ENCODE measurements at places on chromosomes 5 and 9.

DNA sequence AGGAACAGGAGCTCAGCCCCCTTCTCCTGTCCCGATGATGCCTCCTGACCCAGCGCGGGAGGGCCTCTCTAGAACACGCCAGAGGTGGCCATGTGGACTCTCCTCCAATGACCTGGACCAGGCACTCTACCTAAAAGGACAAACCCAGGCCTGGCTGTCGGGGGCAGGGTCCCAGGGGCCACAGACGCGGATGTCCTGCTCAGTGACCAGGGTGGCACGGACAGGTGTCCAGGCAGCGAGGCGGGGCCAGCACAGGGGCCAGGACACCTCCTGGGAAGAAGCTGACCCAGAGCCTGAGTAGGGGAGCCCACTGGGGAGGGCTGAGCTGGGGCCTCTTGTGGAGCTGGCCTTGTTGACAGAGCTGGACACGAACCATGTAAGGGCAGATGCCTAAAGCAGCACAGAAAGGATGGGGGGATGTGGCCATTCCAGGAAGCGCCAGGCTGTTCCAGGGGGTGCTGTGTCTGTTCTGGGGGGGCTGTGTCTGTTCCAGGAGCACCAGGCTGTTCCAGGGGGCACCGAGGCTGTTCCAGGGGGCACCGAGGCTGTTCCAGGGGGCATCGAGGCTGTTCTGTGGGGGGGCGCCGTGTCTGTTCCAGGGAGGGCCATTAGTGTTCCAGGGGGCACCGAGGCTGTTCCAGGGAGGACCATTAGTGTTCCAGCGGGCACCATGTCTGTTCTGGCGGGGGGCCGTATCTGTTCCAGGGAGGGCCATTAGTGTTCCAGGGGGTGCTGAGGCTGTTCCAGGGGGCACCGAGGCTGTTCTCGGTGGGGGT is 30.5 kb downstream of the EXD3 start:
- no peak for DNase-seq

DNA sequence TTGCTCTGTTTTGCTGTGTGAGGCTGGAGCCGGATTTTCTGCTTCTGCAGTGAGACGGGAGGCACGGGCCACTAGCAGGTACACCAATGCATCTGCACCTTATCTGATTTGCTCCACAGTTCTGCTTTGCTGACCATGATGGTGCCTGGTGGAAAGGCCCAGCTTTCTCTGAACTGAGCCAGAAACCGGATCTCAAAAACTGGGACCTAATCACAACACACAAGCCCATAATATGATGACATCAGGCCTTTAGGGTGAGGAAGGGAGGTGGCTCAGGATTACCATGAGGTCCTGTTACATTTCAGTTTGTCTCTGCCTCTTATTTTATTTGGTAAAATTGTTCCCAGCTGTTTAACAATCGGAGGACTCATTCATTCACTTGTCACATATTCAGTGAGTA is 49.8 kb downstream of the FGF1 start:
- peak; percentile 18 for DNase-seq

- no peak for DNase-seq
Observed at GRCh38 chr5:132184588-132184987, 43.1 kb downstream of the P4HA2 start.

- no peak for DNase-seq
Observed at GRCh38 chr5:113071401-113071800, 94.8 kb downstream of the DCP2 start.

DNA sequence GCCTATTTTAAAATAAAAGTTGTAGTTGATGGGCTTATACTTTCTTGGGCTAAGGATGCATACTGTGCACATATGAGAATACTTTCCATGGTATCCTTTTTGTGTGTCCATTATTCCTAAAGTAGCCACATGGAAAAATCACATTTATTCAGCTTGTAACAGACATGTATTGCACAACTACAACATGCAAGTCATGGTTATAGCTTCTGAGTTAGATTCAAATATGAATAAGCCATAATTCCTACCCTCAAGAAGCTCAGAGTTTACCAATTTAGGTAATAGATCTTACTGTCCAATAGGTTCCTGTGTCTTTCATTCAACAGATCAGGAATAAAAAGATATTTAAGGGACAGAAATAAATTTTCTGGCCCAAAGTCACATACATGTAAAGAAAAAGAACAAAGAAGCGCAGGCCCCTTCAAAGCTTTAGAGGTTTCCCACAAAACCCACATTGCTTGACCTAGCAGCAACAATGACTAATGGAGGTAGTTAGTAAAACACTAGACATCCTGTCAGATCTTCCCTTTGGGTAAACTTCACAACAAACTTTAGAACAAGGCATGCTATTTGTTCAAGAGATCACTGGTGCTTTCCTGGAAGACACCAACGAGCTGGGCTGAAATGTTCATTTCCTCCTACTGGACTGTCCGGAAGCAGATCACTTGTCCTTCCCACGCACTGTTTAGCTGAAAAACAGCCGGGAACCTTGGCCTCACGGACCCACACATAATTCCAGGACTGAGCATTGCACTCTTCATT is 78.4 kb upstream of the ITGA1 start:
- no peak for DNase-seq

- DNase-seq = no peak
Observed at GRCh38 chr5:139733010-139733688, 62.5 kb upstream of the PSD2 start.

DNA sequence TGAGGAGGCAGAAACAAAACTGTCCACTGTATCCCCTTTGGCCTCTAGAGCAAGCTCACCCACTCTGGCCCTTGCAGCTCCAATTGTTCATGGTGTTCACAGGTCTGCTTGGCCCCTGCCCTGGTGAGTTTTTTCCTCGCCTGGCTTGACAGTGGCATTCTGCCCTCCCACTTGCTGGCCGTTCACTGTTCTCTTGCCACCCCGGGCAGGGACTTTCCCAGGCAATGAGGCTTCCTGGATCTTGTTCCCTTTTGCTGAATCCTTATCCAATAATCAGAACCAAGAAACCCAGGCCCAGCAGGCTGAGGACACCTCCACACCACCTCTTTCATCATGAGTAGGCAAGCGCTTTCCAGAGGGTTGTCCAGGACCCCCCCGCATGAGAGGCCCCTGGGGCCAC is 31.2 kb downstream of the ZNF618 start:
- no peak for DNase-seq

- peak; percentile 86 for DNase-seq
Observed at GRCh38 chr9:104927912-104928740, at the start of gene ABCA1. Gene ABCA1, minus strand, starts transcription at chr9:104928155. Its CDS starts 24,476 bp downstream, at chr9:104903679.

DNA sequence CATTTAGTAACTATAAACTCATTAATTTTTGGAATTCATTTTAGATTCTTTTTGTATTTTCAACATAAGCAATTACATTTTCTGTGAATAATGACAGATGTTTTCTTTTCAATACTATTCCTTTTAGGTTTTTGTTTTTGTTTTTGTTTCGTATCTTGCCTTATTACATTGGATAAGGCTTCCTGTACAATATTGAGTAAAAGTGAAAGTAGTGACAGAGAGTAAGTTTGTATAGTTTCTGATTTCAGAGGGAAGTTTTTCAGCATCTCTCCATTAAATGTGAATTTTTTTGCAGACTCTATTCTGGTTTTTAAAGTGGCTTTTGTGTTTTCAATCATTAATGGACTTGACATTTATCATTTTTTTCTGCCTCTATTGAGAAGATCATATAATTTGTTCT is 12.8 kb upstream of the CAMK4 start:
- DNase-seq = no peak

GRCh38 chr9:98108531-98109031 is 10.4 kb downstream of the TRIM14 start:
- no peak for DNase-seq

GRCh38 chr5:103808464-103809106 is 246.0 kb upstream of the NUDT12 start:
- DNase-seq = peak; percentile 77

- no peak for DNase-seq
Observed at GRCh38 chr9:127875306-127875966, 2.0 kb downstream of the AK1 start.

GRCh38 chr9:4865681-4866080 is 72.9 kb downstream of the RCL1 start:
- no peak for DNase-seq

DNA sequence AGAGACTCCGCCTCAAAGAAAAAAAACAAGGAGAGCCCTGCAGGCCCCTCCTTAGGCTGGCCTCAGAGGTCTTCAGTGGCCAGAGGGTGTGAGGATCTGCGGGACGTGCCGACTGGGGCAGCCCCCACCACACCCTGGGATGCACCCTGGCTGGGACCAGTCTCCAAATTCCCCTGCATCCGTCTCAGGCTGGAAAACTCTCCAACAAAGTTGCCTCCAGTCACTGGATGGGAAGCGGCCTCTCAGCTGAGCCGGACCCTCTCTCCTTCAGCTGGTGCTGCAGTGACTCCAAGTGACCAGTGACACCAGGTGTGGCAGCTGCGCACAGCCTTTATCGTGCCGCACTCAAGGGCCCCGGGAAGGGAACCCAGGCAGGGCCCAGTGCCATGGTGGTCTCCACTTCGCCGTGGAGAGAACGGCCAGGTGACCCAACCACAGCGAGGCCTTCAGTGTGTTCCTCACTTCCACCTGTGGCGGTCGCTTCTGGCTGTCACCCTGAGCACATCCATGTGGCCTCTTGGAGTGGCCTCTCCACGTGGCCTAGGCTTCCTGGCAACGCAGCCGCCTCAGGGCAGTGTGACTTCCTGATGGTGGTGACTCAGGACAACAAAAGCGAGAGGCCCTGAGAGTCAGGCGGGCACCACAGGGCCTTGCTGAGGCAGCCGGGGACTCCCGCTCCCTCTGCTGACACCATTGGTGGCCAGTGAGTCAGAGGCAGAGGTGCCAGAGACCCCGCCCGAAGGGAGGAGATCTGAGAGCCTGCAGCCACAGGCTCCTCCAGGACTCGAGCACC is 19.3 kb upstream of the CAMSAP1 start:
- DNase-seq = no peak

GRCh38 chr9:103985077-103985476 is 109.0 kb upstream of the SMC2 start:
- DNase-seq = no peak

DNA sequence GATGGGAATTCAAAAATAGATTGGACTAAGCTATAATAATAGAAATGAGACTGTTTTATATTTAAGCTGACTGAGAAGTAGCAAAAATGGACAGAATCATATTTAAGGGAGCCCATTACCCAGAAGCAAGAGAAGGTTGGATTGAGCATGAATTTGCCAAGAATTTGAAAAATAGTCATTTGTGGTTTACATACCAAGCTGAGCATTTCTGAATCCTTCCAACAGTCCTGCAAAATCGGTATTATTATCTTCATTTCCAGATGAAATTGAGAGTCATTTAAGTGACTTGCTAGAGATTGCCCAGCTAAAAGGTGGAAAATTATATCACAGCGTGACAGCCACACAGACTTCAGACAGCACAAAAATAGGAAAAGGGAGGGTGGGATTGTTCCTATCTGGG is 48.4 kb downstream of the TNFSF15 start:
- no peak for DNase-seq

DNA sequence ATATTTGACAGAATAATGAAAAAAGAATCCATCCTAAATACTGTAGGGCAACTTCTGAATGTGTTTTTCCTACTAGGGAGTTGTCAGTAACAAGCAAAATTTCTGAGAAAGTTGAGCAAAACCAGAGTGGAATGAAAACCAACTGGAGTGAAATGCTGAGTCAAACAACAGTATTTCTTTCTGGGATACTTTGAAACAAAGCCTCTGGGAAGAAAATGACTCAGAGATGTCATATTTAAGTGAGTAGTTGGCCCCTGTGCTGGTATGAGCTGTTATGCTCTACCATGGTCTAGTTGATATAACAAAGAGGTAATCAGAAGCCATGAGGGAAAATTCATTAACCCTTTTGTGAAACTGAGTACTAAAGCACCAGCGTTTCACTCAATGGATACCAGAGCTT is 372.1 kb upstream of the C9orf72 start:
- DNase-seq = no peak

GRCh38 chr5:76274571-76274970 is 128.5 kb upstream of the IQGAP2 start:
- DNase-seq = no peak

- no peak for DNase-seq
Observed at GRCh38 chr9:33117306-33117705, 40.8 kb upstream of the SMU1 start.

- DNase-seq = no peak
Observed at GRCh38 chr5:123156577-123157296, 67.7 kb downstream of the PRDM6 start.

GRCh38 chr9:91212596-91213243 is 149.0 kb downstream of the AUH start:
- no peak for DNase-seq

- DNase-seq = no peak
Observed at GRCh38 chr5:119031011-119031886, 39.6 kb upstream of the DMXL1 start.

DNA sequence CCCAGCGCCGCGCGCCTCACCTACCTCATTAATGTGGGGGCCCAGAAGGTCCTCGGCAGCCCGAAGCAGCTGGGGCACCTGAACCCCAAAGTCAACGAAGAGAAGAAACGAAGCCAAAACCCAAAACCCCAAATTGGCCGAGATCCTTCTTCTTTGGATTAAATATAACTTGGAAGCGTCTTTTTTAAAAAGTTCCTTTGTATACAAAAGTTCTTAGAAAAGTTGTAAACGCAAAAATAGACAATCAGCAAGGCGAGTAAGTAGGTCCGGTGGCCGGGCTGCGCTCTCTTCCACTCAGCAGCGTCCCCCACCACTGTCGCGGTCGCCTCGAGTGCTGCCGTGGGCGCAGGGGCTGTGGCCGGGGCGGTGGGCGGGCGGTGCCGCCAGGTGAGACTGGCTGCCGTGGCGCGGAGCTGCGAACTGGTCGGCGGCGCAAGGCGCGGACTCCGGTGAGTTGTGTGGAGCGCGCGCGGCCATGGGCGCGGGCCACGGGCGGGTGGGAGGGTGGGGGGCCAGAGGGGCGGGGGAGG is 360 bp downstream of the KLF4 start:
- no peak for DNase-seq

GRCh38 chr9:114370251-114370967 is 17.4 kb downstream of the AKNA start:
- no peak for DNase-seq

- DNase-seq = no peak
Observed at GRCh38 chr9:125145425-125145824, 2.1 kb upstream of the SCAI start.

DNA sequence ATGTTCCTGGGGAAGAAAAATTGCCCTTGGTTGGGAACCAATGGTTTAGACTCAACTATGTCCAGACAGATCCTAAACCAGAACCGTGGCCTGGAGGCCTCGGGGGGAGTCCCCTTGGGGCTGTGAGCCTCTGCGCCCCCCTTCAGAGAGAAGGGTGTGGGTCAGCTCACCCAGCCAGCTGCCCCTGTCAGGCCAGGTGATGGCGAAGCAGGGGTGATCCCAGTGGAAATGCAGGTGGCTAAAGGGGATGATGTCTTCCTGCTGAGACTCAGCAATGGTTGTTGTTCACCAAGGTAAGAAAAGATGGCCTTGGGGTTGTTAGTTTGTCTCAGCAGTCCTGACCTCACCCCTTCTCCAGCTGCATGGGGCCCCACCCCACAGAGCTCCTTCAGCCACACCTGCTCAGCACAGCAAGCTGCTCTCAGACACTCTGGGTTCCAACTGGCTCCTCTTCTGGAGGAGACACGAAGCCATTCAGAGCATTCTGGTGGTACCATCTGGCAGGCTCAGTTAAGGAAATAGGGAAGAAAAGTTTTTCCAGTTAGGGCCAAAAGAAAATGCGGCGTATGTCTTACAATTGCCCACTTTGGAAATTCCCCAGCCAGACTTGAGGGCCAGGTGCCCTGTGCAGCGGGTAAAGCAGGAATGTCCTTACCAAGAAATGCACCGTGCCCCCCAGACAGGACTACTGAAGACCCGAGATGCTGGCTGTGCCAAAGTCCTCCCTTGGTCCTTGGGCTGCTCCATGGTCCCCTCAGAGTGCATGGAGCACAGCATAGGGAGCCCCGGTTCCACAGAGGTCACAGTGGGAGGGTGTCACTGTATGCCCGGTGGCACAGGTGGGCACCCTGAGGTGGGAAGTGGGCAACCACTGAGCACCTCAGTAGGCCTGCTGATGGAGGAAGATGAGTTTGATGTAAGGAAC is 90.2 kb downstream of the NSUN2 start:
- DNase-seq = no peak
